ENCODE measurements at places on chromosomes 2 and 18.
A peak's percentile ranks its signal among the peaks of the same experiment; 100 is the strongest.

- DNase-seq = no peak
These were observed 904.2 kb upstream of the NXPH2 start for GRCh38 chr2:139684286-139684860.

- DNase-seq = no peak
These were observed 160.8 kb downstream of the KLHL29 start for GRCh38 chr2:23545811-23546210.

DNA sequence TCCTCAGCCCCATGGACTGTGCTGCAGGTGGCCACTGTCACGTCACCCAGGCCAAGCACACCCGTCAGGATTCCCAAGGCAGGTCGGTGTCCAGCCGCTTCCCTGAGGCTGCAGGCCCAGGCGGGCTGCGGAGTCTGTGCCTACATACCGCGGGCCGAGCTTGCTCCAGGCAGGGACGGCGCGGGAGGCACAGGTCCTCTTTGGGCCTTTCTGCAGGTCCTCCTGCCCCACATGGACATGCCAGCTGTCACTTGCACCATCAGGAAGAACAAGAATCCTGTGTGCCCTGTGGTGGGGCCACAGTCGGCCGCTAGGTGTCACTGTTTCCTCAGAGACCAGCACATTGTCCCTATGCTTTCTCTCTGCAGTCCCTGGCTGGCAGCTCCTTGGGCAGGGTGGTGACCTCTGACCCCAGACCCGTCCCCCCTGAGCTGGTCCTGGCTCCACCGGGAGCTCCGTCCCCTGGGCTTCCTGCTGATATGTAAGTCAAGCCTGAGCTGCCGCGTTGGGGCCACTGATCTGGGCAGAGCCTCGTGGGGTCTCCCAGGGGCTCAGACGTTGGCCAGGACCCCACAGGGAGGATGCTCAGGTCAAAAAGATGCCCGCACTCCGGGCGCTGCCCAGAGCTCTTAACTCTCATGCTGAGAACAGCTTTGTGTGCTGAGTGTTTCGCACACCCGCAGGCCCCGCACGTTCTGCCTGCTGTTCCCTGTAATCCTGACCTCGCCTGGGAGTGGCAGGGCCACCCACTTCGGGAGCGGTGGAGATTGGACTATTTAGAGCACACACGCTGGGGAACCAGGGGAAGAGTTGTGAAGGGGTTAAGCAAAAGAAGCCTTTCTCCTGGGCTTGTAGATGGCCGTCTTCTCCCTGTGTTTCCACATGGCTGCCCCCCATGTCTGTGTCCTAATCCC is 17.3 kb upstream of the AGXT start:
- peak; percentile 70 for DNase-seq

- DNase-seq = peak; percentile 33
These were observed 38.2 kb downstream of the LCT start for GRCh38 chr2:135798762-135799161.

DNA sequence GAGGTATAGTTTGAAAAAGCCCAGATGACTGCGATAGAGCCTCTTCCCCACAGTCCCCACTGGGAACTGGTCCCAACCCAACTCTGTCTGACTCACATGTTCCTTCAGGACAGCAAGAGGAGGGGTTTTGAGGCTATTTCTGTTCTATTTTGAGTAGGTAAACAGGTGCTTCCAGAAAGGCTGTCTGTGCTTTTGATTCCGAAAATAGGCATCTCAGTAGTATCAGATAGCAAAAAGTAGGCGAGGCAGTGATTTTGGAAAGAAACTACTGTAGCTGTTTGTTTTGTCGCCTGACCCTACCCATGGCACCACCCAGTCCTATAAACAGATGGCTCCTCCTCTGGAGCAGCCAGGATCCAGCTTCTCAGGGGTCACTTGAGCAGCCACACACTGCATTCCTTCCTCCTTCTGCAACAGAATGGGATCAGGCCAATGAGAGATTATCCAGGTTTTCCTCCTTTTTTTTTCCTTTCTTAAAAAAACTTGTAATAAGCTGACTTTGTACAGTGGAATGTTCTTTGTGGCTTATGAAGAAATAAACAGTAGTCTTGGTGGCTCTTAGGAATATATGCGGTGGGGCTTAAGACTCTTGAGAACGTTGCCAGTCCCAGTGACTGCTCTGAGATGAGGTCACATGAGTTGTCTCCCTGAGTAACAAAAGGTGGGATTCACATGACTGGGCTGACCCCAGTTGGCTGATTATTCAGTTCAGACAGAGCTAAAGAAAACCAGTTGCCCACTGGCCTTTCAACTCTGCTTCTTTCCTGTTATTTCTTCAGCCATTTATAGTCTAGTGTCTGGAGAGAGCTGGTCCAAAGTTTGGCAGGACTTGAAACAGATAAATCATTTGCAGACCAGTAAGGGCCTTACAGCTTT is 98.6 kb downstream of the KCNS3 start:
- no peak for DNase-seq

DNA sequence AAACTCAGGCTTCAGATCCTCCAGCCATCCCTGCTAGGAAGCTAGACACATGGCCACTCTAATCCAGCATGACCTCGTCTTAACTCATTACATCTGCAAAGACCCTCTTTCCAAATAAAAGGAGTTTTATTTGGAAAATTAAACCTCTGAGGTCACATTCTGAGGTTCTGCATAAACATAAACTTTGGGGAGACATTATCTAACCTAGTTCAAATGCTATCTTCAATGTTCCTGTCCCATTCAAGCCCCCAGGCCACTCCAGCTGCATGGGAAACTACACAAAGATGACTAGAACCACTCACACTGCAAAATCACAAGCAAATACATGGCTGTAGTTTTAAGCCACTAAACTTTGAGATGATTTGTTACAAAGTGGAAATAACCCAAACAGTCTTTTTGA is 99.0 kb upstream of the RNF152 start:
- no peak for DNase-seq

DNA sequence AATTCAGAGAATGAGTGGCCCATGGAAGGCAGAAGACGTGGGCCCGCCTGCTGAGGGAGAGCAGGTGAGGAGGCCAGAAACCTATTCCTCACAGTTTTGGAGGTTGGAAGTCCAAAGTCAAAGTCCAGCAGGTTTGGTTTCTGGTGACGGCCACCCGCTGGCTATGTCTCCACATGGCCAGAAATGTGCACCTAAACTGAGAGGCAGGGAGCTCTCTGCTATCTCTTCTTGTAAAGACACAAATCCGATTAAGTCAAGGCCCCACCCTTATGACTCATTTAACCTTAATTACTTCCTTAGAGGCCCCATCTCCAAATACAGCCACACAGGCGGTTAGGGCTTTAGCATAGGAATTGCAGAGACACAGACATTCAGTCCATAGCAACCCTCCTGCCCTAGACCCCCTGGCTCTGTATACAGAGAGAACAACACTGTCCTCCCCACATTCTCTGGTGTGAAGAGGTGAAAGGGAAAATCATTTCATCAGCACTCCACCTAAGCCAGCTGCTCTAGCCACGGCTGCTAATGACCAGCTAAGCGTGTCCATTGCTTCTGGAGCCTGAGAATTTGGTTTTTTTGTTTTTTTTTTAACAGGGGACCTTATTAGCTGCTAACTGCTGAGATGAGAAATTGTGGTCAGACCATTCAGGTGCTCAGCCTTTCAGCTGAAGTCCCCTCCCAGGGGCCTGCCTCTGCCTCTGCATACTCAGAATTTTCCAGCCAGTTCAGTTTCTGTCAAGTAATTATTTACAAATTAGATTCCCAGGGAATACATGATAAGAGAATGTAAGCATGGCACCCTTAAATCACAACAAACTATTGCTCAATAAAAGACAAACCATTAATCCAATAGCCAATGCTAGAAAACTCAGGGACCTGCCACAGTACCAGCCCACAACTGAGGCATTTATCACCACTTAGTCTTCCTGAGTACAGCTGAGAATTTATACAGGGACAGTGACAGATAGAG is 368.7 kb upstream of the ID2 start:
- no peak for DNase-seq

- DNase-seq = no peak
These were observed 1064.6 kb upstream of the CHAC2 start for GRCh38 chr2:52703004-52703403.

DNA sequence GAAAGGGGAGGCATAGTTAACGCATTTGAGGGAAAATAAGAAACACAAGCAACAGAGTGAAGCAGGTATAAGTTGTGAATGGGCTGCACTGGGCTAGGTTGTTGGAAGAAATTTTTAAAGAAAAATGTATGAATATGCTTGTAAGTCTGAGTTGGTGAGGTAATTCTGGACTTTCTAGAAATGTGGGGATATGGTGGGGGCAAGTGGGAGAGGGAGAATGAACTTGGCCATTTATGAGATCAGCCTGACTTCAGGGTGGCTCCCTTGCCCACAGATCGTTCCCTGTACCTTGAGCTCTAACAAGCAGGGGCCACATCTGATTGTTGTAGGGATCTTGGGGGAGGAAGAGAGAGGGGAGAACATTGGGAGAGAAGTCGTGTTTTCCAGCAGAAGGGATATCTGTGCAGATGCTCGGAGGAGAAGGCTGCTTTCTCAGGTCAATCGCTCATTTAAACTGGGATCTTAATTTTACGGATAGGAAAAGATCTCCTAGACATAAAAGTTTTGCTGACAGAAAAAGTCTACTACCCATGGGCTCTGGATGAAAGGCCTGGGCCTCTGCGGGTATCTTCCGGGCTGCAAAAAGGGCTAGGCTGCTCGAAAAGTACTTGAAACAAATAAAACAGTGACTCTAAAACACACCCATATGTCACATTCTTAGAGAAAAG is 42.5 kb upstream of the FZD5 start:
- no peak for DNase-seq

DNA sequence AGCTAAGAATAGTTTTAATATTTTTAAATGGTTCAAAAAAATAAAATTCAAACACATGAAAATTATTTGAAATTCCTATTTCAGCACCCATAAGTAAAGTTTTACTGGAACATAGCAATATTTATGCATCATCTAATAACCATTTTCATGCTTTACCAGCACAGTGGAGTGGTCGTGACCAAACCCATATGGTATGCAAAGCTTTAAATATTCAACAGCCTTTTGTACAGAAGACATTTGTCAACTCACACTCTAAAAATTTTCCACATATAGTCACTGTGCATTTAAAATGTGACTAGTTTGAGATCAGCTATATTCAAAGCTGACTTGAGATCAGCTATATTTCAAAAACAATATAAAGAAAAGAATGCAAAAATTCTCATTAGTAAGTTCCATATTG is 46.2 kb downstream of the PUM2 start:
- no peak for DNase-seq

DNA sequence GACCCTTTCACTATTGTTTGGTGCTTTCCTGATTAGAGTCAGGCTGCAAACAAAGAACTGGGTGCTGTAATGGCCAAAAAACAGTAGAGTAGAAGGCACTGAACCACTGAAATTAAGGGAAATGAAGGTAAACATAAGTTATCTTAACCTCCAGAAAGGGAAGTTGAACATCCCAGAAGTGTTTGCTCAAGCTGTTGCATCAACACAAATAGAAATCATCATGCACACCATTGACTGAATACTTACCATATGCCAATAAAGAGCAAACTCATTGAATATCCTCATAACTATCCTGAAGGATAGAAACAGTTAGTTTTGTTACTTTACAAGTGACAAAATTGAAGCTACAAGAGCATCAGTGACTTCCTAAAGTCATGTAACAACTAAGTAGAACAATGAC is 477.4 kb upstream of the CHST9 start:
- no peak for DNase-seq

DNA sequence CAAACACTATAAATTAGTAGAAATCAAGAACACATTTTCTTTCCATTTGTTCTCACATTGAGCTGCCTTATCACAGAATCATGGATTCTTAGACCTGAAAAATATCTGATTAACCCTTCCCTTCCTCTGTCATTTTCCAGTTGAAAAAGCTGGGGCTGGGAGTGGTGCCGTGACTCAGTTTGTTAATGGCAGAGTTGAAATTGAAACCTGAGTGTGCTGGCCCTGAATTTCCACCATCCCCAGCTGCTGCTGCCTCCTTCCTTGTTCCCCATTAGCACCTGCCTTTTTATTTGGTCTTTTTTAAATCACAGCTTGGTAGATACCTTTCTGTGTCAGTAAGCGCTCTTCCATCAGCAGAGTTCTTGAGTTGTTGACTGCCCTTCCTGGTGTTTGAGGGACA is 10.6 kb downstream of the FARP2 start:
- no peak for DNase-seq

- DNase-seq = peak; percentile 62
These were observed 5.5 kb upstream of the ARL4C start for GRCh38 chr2:234502285-234502918.

DNA sequence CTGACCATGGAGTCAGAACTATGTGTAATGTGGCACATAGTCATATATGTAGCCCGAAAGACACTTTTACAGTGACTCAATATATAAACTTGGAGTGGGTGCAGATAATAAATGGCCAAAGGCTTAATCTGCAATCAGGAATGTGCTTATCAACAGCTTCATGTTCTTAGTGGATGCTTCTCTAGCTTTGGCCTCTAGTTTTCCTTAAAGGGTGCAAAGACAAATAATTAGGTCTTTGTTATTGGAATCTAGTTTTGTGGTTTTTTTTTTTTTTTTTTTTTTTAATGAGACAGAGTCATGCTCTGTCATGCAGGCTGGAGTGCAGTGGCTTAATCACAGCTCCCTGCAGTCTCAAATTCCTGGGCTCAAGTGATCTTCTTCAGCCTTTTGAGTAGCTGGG is 625.6 kb downstream of the EPHA4 start:
- no peak for DNase-seq

GRCh38 chr2:201855356-201855755 is 49.0 kb downstream of the CDK15 start:
- no peak for DNase-seq

DNA sequence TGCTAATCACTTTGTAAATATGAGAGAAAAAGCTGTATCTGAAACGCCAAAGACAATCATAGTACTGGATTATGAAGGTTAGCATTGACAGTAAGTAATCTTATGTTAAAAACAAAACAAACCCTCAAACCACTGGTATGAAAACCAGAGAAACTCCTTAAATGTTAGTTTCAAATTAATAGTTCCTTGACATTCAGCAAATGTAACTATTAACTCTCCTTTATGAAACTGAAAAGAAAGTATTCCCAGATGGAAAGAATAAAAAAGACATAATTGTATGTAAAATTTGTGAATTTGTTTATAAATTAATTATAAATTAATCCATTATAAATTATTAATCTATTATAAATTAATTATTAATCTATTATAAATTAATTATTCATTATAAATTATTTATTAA is 12.3 kb downstream of the FASTKD1 start:
- no peak for DNase-seq

GRCh38 chr2:219612577-219613286 is 14.7 kb upstream of the SLC4A3 start:
- no peak for DNase-seq
